ENCODE measurements at places on chromosomes 3 and 15.

GRCh38 chr15:69346112-69346511 lies 47.4 kb downstream of the PAQR5 start:
- DNase-seq = no peak

- no peak for DNase-seq
Measured at GRCh38 chr3:169402672-169403360, 260.7 kb downstream of the MECOM start.

GRCh38 chr15:89303986-89304385 lies 30.6 kb downstream of the POLG start:
- no peak for DNase-seq

DNA sequence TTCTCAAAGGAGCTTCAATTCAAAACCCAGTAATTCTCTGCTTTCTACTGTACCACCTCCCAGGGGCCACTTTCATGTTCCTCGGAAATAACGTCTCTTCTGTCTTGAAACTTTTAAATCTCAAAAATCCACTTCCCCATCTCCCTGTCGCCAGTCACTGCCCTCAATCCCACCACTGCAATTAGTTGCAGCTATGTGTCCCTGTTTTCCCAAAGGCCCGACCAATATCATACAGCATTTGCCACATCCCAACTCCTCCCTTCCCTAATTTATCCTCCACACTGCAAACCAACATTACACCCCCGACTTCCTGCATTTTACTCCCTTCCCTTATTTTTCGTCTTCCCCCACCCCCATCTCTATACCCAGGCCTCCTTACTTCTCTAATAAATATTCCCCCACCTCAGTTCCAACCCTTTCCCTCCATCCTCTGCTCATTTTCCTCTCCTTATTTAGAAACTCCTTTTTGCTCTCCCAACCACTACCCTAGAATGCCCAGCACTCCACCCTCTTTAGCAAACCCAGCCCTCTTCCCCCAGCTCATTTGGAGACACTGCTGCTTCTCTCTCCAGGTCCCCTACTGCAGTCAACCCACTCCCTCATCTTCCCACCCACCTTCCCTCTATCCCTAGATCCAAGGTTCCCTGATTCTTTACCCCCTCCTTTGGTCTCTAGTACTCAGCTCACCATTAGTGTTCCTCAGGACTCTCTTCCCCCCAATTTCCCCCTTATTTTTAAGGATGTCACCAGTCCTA lies 1.1 kb downstream of the NPTN start:
- DNase-seq = peak; percentile 8

GRCh38 chr3:71495708-71496472 lies 87.6 kb downstream of the FOXP1 start:
- DNase-seq = no peak

DNA sequence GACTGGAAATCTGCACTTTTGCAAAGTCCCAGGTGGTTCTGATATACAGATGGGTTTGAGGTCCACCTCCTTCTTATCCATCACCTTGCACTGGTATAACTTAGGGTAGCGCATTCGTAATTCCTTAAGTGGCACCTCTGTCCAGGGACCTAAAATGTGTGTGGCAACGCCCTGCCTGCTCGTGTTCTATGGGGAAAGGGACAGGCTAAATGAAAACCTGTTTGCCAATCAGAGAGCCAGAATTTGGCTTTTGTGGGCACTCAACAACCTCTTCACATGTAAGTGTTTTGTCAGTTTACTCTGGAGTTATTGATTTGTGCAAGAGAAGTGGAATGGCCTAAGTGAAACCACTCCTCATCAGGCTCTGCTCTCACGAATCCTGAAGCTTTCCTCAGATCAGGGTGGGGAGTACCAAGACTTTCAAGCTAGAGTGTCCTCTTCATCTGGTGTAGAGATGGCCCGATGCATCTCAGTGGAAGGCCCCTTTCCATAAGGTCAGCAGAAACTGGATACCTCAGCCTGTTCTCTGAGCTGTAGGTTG lies 138.3 kb downstream of the ALDH1A2 start:
- DNase-seq = no peak

- DNase-seq = no peak
Measured at GRCh38 chr3:179852142-179852905, 184.4 kb downstream of the PEX5L start.

- no peak for DNase-seq
Measured at GRCh38 chr15:68034081-68034480, 20.0 kb upstream of the PIAS1 start.

DNA sequence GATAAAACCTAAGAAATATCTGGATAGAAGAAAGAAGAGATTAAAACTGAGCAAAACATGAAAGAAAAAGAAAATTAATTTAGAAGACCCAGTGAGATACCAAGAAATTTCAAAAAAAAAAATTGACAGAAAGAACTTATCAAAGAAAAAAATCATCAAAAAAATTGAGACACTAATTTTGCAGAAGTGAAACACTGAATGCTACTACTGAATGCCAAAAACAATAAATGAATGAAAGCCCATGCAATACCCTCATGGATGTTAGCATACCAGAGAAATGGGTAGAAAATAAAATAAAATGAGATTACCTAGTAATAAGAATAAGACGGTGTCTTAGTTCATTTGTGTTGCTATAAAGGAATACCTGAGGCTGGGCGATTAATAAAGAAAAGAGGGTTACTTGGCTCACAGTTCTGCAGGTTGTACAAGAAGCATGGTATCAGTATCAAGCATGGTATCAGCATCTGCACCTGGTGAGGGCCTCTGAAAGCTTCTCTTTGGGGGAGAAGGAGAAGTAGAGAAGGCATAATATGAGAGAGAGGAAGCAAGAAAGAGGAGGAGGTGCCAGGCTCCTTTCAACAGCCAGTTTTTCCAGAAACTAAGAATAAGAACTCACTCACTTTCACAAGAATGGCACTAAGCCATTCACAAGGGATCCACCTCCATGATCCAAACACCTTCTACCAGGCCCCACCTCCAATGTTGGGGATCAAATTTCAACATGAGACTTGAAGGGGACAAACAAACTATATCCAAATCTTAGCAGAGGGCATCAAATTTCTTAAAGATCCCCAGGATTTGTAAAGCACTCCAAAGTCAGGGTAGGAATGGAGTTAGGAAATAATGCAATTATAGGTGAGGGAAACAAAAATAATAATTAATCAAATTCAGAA lies 73.2 kb downstream of the BTLA start:
- peak; percentile 9 for DNase-seq

DNA sequence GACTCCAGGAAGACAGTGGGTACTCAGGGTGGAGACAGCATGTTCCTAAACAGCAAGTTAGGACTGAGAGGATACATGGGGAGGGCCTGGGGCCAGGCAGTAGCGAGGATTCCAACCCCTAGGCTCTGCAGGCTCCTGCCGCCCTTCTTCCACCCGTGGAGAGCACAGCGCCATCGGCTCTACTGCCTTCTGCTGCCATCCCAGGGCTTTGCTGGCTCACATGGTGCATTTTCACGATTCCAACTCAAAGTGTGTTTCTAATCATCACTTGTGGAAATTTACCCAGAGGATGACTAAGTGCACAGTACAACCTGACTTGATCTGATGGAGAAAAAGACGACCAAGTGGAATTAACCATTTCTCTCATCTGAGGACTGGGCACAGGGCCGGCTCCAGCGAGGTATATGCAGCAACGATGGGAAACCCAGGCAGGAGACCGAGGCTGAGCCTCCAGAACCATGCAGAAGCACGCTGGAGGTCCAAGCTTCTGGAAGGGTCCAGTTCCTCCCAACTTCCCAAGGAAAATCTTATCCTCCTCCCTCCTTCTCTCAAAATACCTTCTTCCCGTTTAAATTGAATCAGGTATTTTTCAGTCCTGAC lies 104.6 kb downstream of the LRIG1 start:
- no peak for DNase-seq

All from AML-193 (cell line).